ENCODE measurements at places on chromosomes 7 and 10. TPM values are rescaled to one million over a fixed set of nuclear protein-coding genes. Genes with fewer than 3 reads are reported as not detected.
A peak's percentile ranks its signal among the peaks of the same experiment; 100 is the strongest.

FRA10AC1 gene
- total RNA-seq, result 6.9 TPM

DNA sequence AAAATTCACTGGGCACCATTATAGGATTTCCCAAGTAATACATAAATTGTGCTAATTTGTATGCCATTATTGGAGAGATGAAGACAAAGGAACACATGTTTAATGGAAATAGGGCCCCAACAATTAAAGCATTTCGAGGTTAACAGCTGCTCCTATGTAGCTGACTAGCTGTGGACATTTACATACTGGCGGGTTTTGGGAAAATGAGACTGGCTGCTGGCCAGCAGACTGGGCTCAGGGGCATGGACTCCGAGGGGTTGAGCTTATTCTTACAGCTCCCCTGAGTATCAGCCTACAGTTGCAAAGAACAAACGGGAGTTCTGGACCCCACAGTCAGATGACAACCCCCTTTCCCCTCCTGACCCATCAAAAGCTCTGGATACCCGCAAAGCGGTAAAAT, 91.9 kb upstream of the MYO3A start:
- no peak for DNase-seq

MKX gene
- total RNA-seq, result 15.0 TPM

DNA sequence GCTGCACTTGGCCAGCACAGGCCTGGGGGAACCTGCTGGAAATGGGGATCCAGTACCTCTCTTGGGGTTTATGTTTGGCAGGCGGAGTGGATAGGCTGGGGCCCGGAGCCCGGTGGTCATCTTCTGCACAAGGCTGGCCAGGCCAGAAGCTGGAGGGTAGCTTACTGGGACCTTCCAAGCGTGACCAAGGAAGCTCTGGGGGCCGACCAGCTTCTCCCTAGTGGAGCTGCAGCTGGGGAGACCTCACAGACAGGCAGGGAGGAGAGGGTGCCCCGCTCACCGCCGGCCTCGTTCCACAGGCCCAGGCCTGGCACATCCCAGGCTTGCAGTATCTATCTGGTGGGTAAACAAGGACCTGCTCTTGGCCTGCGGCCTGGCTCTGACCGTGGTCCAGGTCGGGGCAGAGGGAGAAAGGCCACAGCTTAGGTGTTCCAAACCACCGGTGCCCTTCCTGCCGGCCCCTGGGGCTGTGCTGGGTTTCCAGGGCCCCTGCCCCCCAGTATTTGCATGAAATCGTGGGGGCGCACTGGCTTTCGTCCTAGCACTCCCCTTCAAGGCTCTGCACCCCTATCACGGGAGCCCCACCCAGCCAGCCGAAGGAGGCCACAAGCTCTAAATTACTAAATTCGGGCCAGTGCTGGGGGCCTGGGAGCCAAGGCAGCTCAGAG, 1.5 kb upstream of the ELFN1 start:
- peak; percentile 9 for DNase-seq

GRCh38 chr7:11613292-11613930, 218.6 kb downstream of the THSD7A start:
- DNase-seq, result no peak

GRCh38 chr7:46243406-46243805, 322.3 kb upstream of the IGFBP3 start:
- DNase-seq, result no peak

TECPR1 gene
- 39.0 TPM for total RNA-seq

ACTL6B gene
- total RNA-seq, result not detected

GIMAP4 gene
- not detected for total RNA-seq

JCAD gene
- total RNA-seq, result 27.1 TPM

DNA sequence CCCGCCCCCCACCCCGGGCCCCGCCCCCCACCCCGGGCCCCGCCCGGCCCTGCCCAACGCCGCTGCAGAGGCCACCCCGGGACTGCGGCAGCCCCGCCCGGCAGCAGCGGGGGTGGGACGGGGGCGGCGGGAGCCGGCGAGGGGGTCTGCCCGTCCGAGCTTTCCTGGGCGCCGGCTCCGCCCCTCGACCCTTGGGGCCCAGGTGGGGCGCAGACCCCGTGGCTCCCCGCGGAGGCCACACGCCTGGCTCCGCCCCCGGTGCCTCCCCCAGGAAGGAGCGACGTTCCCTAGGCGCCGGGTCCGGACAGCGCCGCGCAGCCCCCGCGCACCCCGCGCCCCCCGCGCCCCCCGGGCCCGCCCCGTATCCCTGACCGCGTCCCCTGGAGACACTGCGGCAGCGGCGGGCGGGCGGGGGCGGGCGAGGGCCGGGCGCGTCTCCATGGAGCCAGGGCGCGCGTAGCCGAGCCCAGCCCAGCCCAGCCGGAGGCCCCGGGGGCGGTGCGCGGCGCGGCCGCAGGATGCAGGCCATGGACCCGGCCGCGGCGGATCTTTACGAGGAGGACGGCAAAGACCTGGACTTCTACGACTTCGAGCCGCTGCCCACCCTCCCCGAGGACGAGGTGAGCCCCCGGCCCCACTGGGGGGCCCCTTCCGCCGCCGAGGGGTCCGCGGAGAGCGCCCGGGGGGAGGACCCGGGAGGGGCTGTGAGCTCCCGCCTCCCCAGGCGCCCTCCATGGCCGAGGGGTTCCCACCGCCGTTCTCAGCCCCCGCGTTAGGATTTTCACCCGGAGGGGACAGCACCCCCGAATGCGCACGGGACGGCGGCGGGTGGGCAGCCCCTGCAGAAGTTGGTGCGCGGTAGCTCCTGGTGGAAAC, at the start of gene KNDC1:
TSS of gene KNDC1 (plus strand) at position 270 of the 876 bp plus-strand sequence. CDS start at position 519, 249 bp downstream.
- DNase-seq, result peak; percentile 15

WASHC2A gene
- 64.2 TPM for total RNA-seq

- no peak for DNase-seq
Observed at GRCh38 chr7:137366995-137367394, 23.5 kb upstream of the PTN start.

TEX36 gene
- not detected for total RNA-seq

GATA3 gene
- total RNA-seq, result not detected

GRCh38 chr7:121887634-121888033, 14.7 kb downstream of the PTPRZ1 start:
- DNase-seq, result no peak

- DNase-seq, result no peak
Observed at GRCh38 chr7:85074016-85074415, 112.8 kb downstream of the SEMA3D start.

MCM10 gene
- 0.83 TPM for total RNA-seq

DNA sequence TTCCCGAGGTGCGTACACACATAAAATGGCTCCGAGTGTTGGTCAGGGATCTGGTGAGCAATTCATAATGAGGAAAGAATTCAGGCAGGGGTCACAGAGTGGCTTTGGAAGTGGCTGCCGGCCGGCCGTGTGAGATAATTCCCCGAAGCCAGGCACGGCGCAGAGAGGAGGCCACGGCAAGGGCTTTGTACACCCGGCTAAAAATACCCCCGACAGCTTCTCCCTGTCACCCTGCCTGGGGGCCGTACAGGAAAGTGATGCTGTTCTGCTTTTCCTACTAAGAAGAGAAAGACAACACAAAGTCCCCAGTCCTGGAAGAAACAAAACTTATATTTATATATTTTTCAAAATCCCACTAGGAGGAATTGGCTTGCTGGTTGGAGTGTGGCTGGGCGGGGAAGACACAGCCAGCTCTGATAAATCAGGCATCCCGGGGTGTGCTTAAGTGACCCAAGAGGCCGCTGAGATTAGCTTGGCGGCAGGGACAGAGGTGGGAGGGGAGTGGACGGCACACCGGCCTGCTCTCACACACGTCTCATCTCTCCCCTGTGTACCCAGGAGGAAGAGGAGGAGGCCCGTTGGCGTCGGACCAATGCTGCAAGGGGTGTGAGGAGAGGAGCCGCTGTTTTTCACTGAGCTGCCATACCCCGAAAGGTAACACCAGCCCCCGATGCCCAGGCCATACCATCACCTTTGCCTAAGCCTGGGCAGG, 70.5 kb downstream of the ZMIZ1 start:
- peak; percentile 98 for DNase-seq

- DNase-seq, result peak; percentile 58
Observed at GRCh38 chr7:26675143-26675887, 189.1 kb downstream of the SKAP2 start.

PHKG1 gene
- 1.3 TPM for total RNA-seq

- DNase-seq, result no peak
Observed at GRCh38 chr7:37376386-37376785, 72.3 kb downstream of the ELMO1 start.

DNA sequence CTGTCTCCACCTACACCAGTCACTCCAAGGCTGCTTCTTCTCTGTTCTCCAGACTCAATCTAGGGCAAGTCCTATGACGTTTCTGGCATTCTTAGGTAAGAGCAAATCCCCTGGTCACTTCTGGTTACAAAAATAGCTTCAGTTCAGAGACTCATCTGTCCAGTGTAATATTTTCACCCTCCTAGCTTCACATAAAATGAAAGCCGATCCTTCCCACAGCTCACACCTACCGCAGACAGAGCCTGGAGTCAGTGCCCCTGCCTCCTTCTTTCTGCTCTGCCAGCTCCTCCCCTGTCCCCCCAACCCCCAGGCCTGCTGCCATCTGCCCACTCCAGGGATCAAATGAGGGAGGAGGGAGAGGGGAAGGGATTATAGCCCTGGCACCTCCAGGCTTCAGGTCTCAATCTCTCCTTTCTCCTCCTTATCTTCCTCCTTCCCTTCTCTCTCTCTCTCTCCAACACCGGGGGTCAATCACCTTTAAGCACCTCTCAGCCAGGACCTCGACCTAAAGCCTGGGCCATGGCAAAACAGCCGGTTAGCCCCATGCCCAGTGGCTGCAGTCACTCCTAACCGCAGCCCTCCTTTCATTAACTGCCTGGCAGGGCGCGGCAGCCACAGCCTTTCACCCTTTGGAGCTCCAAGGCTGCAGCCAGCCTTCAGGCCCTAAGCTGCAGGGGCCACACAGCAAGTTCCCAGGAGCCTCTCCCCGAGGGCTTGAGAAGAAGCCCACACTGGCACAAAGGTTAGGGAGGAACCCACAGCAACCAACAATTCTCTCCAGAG, 292.6 kb upstream of the MGMT start:
- DNase-seq, result no peak

TRIM73 gene
- 0.51 TPM for total RNA-seq

DNA sequence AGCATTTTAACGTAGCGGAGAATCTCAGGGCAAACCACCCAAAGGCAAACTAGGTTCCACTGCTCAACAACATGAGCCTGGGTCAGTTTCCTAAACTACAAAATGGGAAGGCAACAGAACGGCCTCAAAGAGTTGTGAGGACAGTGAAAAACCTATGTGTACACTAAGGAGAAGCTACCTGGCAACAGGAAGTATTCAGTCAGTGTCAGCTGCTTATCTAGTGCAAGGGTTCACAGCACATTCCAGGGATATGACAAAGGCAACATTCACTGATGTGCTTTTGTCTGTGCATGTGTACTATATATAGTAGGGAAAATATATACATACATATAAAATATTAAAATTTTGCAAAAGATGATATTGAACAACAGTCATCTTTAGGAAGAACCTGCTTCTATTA, 17.2 kb downstream of the NUDCD3 start:
- no peak for DNase-seq

PAPOLB gene
- total RNA-seq, result under 0.01 TPM

- DNase-seq, result no peak
Observed at GRCh38 chr10:6069081-6069931, 7.1 kb upstream of the IL2RA start.

- DNase-seq, result no peak
Observed at GRCh38 chr10:89566095-89566950, 30.9 kb upstream of the SLC16A12 start.

DNA sequence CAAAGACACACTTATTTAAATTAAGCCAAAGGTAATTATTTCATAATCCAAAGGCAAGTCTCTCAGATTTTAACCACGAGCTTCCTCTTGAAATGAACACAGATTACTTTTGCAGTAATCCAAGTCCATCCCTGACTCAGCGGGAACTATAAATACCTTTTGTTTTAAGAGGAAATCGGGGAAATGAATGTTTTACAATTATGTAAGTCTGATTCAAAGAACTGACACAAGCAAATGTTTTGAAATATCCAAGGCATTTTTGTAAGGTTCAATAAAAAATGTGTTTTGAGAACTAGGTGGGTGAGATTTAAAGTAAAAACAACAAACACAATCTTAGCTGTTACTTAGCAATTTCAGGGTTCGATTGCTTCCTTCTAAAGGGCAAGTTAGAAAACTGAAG, 179.8 kb upstream of the ASAH2 start:
- DNase-seq, result peak; percentile 29

DNA sequence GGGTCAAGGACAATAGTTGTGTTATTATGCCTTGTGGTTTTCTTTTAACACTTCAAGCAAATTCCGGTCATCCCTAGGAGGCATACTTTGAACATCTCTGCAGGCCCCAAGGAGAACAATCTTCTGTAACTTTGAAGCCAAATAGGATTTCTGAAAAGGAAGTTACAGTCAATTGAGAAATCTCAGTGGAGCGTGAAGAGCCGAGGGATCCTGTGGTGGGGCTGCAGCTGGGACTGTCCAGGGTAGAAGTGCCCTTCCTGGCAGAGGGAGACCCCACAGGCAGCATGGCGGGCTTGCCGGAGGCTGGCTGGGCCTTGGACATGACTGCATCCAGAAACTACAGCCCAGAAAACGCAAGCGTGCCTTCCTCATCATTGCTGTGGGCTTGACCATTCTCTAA, 179.7 kb downstream of the PTPN20 start:
- no peak for DNase-seq

- no peak for DNase-seq
Observed at GRCh38 chr10:30738416-30738815, 108.9 kb upstream of the LYZL2 start.

SPDYE16 gene
- 0.17 TPM for total RNA-seq

MACC1 gene
- total RNA-seq, result 0.26 TPM

GRCh38 chr10:131588704-131589220, 277.2 kb upstream of the TCERG1L start:
- DNase-seq, result no peak
